ENCODE measurements at places on chromosomes 12 and 14.

DNA sequence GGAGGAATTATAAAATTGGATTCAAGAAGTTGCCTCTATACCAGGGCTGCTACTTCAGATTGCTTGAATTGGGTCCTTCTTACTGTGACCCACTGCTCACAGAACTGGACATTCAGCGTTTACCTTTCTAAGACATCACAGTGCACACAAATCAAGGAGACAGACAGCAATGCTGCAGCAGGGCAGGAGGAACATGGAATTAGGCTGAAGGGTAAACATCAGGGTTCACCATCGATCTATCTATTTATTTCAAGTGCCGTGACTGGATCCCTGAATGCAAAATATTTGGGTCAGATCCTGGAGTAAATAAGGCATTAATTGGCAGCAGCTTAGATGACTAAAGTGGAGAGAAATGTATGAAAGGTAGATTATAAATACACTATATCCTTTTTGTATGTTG, 76.9 kb upstream of the HMGA2 start:
- DNase-seq: no peak

- no peak for DNase-seq
Observed at GRCh38 chr14:89444516-89445125, 27.6 kb upstream of the FOXN3 start.

DNA sequence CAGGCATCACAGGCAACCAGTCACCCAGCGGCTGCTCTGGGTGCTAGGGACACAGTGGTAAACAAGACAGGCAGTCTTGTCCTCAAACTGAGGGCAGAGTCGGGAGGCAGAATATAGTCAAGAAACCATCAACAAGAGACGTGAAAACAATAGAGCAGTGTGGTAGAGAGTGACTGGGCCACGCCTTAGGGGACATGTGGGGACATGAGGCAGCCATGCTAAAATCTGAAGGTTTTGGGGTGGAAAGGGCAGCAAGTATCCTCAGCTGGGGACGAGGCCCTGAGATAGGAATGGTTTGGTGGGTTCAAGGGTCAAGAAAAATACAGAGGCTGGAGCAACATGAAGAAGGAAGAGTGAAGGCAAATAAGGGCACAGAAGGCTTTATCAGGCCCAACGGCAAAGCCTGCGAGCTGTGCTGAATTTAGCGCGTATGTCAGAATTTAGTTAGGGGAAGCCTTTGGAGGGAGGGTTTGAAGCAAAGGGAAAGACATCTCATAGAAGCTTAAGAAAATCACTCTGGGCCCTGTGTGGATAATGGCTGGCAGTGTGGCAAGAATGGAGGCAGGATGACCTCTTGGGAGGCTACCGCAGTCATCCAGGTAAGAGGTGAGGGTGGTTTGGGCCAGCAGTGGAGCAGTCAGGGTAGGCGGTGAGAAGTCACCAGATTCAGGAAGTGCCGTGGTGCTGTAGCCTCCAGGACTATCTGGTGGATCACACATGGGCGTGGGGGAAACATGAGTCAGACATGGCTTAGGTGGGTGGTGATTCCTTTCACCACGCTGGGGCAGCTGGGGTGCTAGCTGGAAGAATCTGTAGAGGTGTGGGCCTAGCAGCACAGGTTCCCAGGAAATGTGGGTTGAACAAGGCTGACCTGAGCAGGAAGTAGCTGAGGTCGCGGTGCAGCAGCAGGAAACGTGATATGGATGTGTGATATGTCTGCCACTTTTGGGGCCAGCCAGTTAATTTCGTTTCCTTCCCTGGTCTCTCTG, 3.0 kb downstream of the EVL start:
- no peak for DNase-seq

GRCh38 chr12:47120736-47121135, 41.0 kb upstream of the AMIGO2 start:
- no peak for DNase-seq

GRCh38 chr12:107318806-107319532, 225.6 kb upstream of the CRY1 start:
- DNase-seq: no peak

GRCh38 chr14:73743431-73743931, 29.3 kb upstream of the PNMA1 start:
- DNase-seq: no peak

Measured in kidney glomerular epithelial cell (primary cell).